ENCODE measurements at places on chromosomes 5 and 9.

- DNase-seq = no peak
Measured at GRCh38 chr5:98530224-98530623, 243.2 kb upstream of the RGMB start.

GRCh38 chr5:60842871-60843385 lies 1.1 kb downstream of the ELOVL7 start:
- DNase-seq = no peak

DNA sequence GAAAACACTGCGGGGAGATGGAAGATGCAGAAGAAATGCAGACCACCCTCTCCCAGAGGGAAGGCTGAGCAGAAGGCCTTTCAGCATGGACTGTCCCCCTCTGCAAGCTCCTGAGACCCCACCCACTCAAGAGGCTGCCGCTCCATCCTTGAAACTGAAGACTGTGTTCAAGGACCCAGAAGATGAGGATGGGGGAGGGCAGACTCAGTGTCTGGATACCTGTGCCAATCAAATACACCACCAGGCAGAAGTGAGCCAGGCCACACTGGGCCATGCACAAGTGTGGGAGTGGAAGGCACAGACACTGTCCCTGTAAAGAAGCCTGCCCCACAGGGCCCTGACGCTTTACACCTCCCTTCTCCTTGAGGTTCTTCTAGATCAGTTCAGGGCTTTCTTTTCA lies 40.0 kb upstream of the IPPK start:
- no peak for DNase-seq

DNA sequence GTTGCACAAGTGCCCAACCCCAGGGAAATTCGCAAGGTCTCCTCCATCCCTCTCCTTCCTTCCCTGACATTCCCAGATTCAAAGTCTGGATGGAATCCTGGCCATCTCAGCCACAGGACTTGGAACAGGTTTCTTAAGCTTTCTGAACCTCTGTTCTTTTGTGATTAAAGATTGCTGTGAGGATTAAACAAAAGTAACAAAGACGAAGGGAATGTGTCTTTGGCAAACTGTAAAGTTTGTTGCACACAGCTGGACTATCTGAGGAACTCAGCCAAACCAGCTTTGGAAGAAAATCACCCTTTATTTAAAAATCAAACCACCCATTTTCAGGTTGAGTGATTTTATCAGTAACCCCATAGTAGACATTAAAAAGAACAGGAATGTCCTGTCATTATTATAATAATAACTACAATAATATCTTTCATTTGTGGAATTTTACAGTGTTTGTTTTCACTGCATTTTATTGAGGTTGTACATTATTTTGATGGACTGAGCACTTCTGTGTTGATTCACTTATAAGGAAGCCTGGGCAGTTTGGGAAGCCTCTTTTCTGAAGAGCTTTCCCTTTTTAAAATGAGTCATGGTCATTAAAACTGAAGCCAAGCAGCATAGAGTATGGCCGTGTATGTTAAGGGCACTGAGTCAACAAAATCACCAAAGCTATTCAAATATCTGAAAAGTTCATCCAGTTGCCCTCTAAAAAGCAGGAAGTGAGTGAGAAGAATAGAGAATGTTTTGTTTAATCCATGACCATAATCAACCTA lies 310.2 kb downstream of the AGTPBP1 start:
- no peak for DNase-seq

- peak; percentile 12 for DNase-seq
Measured at GRCh38 chr9:69168709-69169217, 5.3 kb upstream of the TJP2 start.

DNA sequence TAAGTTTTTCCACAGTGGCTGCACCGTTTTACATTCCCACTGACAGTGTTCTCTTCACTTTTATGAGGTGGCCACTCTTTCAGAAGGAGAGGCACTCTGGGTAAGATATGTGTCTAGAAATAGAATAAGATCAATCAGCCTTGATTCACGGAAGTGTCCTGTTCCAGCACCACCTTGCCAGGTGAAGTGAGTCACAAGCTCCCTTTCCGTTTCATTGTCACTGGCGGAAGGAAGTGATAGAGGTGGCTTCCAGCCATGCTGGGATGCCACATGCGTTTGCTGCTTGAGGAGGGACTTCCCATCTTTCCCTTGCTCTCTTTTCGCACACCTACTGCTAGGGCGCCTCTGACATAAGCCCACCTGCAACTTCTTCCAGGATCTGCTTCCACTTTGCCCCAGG lies 217.1 kb downstream of the PIK3R1 start:
- no peak for DNase-seq

DNA sequence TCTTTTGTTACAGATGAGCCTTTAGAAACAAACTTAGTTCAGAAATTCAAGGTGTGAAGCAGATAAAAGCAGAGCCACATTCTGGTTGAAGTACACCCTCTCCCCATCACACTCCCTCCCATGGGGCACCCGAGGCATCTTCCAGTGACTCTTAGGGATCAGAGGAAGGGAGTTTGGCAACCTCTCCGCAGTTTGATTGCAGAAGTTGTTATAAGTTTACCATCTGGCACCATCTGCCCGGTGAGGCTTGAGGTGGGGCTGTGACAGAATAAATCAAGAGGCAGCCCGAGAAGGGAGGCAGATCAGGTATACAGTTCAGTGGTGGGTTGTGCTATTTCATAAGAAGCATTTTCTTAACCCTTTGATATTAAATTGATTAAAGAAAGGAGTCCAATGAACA lies 458.6 kb upstream of the CLINT1 start:
- DNase-seq = no peak

- DNase-seq = no peak
Measured at GRCh38 chr9:34993502-34994259, 4.1 kb downstream of the DNAJB5 start.

DNA sequence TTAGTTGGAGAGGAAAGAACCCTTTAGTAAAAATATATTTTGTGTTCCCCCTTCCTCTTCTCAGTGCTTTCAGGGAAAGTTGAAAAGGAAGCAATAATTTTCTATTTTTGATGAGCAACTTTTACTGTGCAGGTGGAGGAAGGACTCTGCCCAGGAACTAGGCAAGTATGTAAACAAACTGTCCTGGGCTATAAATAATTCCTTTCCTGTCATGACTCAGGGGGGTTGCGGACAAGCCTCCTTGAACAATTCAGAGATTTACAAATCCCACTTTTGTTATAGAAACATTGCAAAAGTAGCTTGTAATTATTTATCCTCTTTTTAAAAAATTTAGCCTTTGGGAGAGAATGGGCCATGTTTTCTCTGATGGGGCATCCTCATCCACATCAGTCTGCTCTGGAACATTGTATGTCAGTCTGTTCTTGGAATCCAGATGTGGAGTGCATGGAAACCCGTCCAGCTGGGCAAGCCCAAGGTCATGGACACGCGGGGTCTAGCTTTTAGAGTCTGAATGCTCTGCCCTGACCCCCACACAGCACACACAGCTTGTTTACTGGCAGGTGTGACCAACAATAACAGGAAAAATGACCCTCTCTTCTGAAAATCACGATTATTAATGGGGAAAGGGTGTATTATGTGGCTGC lies 127.6 kb downstream of the GADD45G start:
- DNase-seq = no peak

All from stimulated activated CD8-positive, alpha-beta memory T cell treated with anti-CD3 and anti-CD28 coated beads, Interleukin-7, amount 100 ng/mL, for 4 hours (primary cell).